Stimulated activated naive B cell treated with anti-CD40 and anti-IgM and Interleukin-4, amounts not matched to agents 10 μg/mL and 1 μg/mL and 100 μg/mL, for 72 hours (primary cell): ENCODE measurements at places on chromosomes 1 and 21.
A peak's percentile ranks its signal among the peaks of the same experiment; 100 is the strongest.

- peaks cover 7% of the 10 kb centered on the region for H3K4me1 ChIP-seq
- no peaks in the 10 kb centered on the region for H3K36me3 ChIP-seq
- H3K4me3 ChIP-seq = no peak overlapping the region
- DNase-seq = no peak
- no peak overlapping the region for H3K27ac ChIP-seq
- no peaks in the 10 kb centered on the region for H3K27me3 ChIP-seq
Measured at GRCh38 chr21:36849461-36850105, 116.9 kb downstream of the HLCS start.

GRCh38 chr1:84272401-84272800, 29.1 kb upstream of the SAMD13 start:
- H3K4me3 ChIP-seq = no peak overlapping the region
- no peaks in the 10 kb centered on the region for H3K27me3 ChIP-seq
- peaks cover 16% of the 10 kb centered on the region for H3K4me1 ChIP-seq
- no peaks in the 10 kb centered on the region for H3K36me3 ChIP-seq

DNA sequence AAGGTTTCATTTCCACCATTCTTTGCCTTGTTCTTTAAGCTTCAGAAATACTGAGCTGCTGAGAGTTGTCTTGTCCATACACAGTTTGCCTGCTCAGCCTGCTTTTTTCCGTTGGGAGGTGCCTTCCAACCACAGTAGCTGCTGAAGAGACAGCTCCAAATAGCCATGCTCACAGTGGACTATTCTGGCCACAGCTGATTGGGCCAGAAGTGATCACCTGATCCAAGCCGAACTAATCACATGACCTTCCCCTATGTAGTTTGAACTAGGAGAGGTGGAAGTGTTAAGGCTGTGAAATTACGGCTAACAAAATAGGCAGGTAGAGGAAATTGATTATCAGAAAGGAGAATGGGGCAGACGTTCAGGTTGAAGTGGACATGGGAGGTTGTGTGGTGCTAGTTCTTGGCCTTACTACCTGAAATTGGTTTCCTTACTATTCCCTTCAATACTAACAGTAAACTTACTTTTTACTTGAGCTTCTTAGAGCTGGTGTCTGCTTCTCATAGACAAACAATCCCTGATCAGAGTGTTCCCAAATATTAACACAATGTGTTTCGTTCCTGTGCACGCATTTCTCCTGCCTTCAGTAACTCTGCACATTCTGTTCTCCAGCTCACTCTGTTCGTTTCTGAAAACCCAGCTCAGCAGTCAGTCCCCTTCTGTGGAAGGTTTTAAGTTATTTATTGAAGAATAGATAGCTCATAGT, 136.1 kb downstream of the RWDD3 start:
- no peak for DNase-seq
- no peaks in the 10 kb centered on the region for H3K4me1 ChIP-seq
- H3K4me3 ChIP-seq = no peak overlapping the region
- H3K36me3 ChIP-seq = no peaks in the 10 kb centered on the region
- no peak overlapping the region for H3K27ac ChIP-seq

- H3K36me3 ChIP-seq = peaks cover 33% of the 10 kb centered on the region
- no peak within 1 kb of the TSS for H3K4me3 ChIP-seq
- H3K27me3 ChIP-seq = no peaks in the 10 kb centered on the region
- H3K4me1 ChIP-seq = no peaks in the 10 kb centered on the region
Measured at GRCh38 chr1:151036356-151036755, at the start of gene BNIPL. Gene BNIPL, plus strand, starts transcription at chr1:151036586. Its CDS starts 140 bp downstream, at chr1:151036726.

DNA sequence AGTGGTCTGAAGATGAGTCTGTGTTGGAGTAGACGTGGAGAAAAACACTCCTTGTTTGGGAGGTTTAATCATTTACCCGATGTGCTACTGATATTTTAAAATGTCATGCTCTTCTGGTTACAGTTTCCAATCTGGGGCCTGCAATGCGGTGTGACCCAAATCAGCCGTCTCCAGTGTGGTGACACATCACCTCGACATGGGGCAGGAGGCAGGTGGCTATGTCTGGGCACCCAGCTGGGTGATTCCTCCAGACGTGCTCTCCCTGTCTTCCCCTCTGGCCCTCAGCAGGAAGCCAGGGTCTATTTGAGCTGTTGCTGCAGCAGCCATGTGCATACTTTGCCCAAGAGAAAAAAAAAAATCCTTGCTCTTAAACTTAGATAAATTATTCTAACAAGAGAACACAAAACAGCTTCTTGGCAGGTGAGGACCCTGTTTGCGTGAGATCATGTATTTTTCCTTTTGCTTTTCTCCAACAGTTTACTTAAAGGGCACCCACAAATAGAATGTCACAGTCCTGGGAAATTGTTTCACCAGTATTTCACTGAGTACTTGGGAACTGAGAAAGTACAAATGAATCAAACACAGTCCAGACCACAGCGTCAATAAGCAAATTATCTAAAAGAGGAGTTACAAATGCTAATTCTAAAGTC, 38.9 kb upstream of the MAP10 start:
- no peak overlapping the region for H3K4me3 ChIP-seq
- H3K27ac ChIP-seq = no peak overlapping the region
- H3K27me3 ChIP-seq = peaks cover 6% of the 10 kb centered on the region
- DNase-seq = no peak

DNA sequence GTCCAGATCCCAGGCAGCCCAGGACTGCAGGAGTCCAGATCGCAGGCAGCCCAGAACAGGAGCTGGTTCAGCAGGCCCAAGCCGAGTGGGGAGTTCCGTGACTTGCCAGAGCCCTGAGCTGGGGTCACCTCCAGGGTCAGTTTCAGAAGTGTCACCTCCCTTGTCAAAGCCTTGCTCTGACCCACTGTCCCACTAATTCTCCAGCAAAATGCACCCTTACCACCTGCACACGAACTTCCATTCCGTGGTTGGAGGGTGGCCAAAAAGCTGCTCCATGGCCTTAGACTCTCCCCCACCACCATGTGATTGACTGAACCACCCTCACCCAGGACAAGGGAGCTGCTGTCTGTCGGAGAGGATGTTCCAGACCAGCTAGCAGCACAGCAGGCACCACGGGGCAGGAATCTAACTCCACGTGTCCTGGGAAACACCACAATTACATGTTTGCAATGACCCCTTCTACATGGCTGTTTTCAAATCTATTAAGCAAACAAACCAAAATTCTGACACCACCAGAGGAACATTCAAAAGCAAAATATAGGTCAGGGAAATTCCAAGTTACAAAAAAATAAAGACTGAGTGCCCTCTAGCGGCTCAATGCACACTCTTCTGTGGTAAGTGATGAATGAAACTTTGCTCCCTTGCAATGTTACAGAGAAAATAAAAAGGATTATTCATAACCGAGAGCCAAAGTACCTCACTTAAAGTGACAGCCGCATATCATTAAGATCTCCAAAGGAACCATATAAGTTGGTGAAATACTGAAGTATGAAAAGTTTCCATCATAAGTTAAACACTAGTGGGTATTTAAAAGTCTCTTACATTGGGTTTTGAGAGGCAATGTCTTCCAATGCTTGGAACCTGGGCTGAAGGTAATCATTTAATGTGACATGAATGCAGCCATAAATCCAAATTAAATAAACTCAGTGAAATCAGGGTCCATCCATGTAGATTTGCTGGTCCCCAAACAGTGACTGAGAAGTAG, 76.3 kb downstream of the NPHP4 start:
- no peak overlapping the region for H3K27ac ChIP-seq
- DNase-seq = no peak
- H3K27me3 ChIP-seq = no peaks in the 10 kb centered on the region
- peaks cover 6% of the 10 kb centered on the region for H3K4me1 ChIP-seq

DNA sequence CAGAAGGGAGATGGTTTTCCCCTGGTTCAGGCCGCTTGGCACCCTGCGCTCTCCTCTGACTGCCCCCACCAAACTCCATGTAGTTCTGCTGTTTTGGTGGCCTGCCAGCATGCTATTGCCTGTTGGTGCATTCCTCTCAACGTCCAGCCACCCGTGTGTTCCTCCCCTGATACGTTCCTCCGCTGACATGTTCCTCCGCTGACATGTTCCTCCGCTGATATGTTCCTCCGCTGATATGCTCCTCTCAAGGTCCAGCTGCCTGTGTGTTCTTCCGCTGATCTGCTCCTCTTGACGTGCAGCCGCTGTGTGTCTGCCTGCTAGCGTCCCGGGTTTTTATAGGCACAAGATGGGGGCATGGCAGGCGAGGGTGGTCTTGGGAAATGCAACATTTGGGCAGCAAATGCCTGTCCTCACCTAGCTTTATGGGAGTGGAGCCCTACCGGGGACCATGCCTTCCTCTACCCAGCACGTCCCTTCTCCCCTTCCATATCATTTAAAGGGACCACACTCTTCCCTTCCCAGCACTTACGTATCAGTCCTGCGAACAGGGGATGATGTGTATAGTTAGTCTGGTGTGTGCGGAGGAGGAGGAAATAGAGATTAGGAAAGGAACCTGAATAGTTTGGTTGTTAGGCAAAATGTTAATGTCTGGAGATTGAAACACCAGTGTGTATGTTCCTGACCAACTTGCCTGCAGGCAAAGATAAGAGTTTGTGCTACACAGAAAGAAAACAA, 40.6 kb upstream of the PLA2G5 start:
- H3K36me3 ChIP-seq = peaks cover 6% of the 10 kb centered on the region
- no peak for DNase-seq
- H3K27ac ChIP-seq = no peak overlapping the region
- no peak overlapping the region for H3K4me3 ChIP-seq

DNA sequence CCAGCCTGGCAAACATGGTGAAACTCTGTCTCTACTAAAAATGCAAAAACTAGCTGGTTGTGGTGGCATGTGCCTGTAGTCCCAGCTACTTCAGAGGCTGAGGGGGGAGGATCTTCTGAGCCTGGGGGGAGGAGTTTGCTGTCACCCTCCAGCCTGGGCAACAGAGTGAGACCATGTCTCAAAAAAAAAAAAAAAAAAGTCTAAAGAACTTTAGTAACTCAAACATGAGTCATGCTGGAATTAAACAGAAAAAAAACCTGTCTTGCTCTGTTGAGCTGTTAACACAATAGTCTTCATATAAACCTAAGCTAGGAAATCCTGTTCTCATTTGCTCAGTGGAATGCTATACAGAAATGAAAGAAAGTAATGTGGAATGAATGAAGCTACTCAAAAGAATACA, 16.7 kb upstream of the DISP1 start:
- H3K4me1 ChIP-seq = peaks cover 15% of the 10 kb centered on the region
- peak; percentile 35 for DNase-seq

- no peaks in the 10 kb centered on the region for H3K27me3 ChIP-seq
- H3K27ac ChIP-seq = no peak overlapping the region
Measured at GRCh38 chr1:95012389-95012788, 60.4 kb downstream of the ALG14 start.

GRCh38 chr1:41977326-41977725, 58.6 kb upstream of the HIVEP3 start:
- H3K4me1 ChIP-seq = peaks cover 17% of the 10 kb centered on the region
- no peak for DNase-seq
- no peaks in the 10 kb centered on the region for H3K27me3 ChIP-seq
- H3K27ac ChIP-seq = no peak overlapping the region
- no peaks in the 10 kb centered on the region for H3K36me3 ChIP-seq

DNA sequence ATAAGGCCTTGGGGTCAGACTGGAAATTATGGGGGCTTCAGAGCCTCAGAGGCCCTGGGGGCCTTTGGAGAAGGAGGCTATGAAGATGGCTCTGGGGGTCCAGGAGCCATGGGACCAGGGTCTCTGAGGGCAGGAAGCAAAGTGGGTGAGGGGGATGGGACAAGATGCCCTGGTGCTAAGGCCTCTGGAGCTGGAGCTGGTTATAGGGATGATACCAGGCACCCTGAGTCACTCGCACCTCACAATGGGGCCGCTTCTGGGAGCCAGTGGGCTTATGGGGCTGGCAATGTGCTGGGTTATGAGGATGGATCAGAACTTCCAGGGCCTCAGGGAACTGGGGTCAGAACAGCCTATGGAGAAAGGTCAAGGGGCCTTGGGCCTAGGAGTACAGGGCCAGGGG, 17.6 kb downstream of the IGFN1 start:
- no peak overlapping the region for H3K4me3 ChIP-seq
- H3K36me3 ChIP-seq = no peaks in the 10 kb centered on the region
- H3K4me1 ChIP-seq = no peaks in the 10 kb centered on the region
- H3K27me3 ChIP-seq = peaks cover 58% of the 10 kb centered on the region
- no peak overlapping the region for H3K27ac ChIP-seq

- no peak overlapping the region for H3K27ac ChIP-seq
- no peaks in the 10 kb centered on the region for H3K36me3 ChIP-seq
- DNase-seq = no peak
- H3K4me3 ChIP-seq = no peak overlapping the region
- H3K4me1 ChIP-seq = no peaks in the 10 kb centered on the region
Measured at GRCh38 chr1:87219141-87219540, 109.5 kb upstream of the LMO4 start.

- DNase-seq = no peak
- H3K4me1 ChIP-seq = peaks cover 11% of the 10 kb centered on the region
- peak overlapping the region; percentile 81 for H3K4me3 ChIP-seq
- no peaks in the 10 kb centered on the region for H3K36me3 ChIP-seq
- peak overlapping the region; percentile 87 for H3K27ac ChIP-seq
Measured at GRCh38 chr1:40153073-40153770, 8.0 kb upstream of the RLF start.

DNA sequence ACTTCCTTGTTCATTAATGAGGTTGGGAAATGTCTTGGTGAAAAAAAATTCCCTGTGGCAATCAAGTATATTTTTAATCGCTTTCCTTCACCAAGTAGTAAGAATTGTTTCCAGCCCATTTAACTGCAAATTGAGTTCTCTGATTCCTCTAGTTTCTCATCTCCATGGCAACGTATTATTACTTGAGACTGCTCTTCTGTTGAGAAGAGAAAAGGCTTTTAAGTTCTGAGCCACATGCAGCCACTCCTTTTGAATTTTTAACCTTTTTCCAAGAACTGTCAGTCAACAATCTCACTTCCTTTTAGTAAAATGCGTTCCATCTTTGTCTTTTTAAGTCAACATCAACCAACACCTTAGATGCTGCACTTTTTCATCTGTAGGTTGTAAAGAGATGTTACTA, 75.7 kb upstream of the KIAA1614 start:
- peaks cover 36% of the 10 kb centered on the region for H3K36me3 ChIP-seq
- H3K27ac ChIP-seq = peak overlapping the region; percentile 27
- peaks cover 5% of the 10 kb centered on the region for H3K4me1 ChIP-seq
- H3K4me3 ChIP-seq = no peak overlapping the region
- no peaks in the 10 kb centered on the region for H3K27me3 ChIP-seq

DNA sequence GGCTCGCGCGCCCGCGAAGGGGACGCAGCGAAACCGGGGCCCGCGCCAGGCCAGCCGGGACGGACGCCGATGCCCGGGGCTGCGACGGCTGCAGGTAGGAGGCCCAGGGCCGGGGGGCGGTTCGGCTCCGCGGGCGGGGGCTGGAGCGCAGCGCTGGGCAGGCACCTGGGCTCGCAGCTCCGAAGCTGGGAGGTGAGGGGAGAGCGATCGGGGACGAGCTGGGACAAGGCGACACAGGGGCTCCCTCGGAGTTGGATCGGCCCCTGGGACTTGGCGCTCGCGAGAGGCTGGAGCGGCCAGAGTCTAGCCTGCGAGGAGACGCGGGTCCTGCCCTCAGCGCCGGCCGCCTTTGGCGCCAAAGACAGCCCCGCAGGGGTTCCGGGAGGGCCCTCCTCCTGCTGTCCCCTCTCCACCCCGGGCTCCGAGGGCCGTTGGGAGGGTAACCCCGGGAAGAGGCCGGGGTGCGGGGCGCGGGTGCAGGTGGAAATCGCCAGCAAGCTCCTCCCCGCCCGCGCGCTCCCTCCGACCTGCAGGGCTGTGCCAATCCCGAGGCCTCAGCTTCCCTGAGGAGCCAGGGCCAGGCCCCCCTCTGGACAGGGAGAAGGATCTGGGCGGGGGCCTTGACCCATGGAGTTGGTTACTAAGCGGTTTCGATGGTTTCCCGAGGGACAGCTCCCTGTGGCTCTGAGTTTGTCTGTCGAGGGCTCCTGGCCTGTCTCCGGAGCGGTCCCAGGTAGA, 401 bp downstream of the TP73 start:
- H3K27me3 ChIP-seq = peaks cover 32% of the 10 kb centered on the region
- H3K4me1 ChIP-seq = peaks cover 63% of the 10 kb centered on the region
- peaks cover 4% of the 10 kb centered on the region for H3K36me3 ChIP-seq
